ENCODE measurements at places on chromosomes 1 and 21. TPM values are rescaled to one million over a fixed set of nuclear protein-coding genes. Genes with fewer than 3 reads are reported as not detected.

GRCh38 chr21:42621166-42621818, 32.1 kb upstream of the PDE9A start:
- DNase-seq = no peak
- H3K36me3 ChIP-seq = no peaks in the 10 kb centered on the region
- H3K27me3 ChIP-seq = peaks cover 11% of the 10 kb centered on the region
- H3K4me1 ChIP-seq = peaks cover 10% of the 10 kb centered on the region
- no peak overlapping the region for H3K27ac ChIP-seq
- H3K4me3 ChIP-seq = no peak overlapping the region

Gene TTF2
- 5.9 TPM for total RNA-seq

- DNase-seq = no peak
- H3K27ac ChIP-seq = no peak overlapping the region
These were observed 28.1 kb upstream of the RNPC3 start for GRCh38 chr1:103497404-103497803.

- H3K4me3 ChIP-seq = no peak overlapping the region
- no peaks in the 10 kb centered on the region for H3K36me3 ChIP-seq
- peaks cover 19% of the 10 kb centered on the region for H3K4me1 ChIP-seq
- DNase-seq = no peak
- H3K27me3 ChIP-seq = no peaks in the 10 kb centered on the region
These were observed 30.9 kb downstream of the LRRC8B start for GRCh38 chr1:89555550-89555949.

Gene C1orf159
- 5.0 TPM for total RNA-seq

Gene RGS5
- 189 TPM for total RNA-seq

DNA sequence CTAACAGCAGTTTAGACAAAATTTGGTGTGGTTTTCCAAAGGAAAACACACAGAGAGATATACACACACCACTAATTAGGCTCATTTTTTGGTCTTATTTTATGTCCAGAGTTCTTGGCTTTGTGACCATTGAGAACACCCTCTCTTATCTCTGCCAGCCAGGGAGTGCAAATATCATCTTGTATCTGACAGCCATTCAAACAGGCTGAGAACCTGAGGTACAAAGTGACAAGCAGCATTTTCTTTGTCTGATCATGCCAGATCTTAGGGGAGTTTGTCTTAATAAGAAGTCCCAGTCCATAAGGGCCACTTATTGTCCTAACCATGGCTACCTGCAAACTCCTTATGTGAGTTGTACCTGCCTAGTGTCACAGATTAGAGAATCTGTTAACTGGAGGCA, 1165.2 kb downstream of the BRINP3 start:
- no peak for DNase-seq
- H3K4me3 ChIP-seq = no peak overlapping the region
- H3K27me3 ChIP-seq = no peaks in the 10 kb centered on the region
- H3K36me3 ChIP-seq = no peaks in the 10 kb centered on the region
- no peaks in the 10 kb centered on the region for H3K4me1 ChIP-seq

Gene AGBL4
- 0.40 TPM for total RNA-seq

Gene PPP2R5A
- 86.8 TPM for total RNA-seq

DNA sequence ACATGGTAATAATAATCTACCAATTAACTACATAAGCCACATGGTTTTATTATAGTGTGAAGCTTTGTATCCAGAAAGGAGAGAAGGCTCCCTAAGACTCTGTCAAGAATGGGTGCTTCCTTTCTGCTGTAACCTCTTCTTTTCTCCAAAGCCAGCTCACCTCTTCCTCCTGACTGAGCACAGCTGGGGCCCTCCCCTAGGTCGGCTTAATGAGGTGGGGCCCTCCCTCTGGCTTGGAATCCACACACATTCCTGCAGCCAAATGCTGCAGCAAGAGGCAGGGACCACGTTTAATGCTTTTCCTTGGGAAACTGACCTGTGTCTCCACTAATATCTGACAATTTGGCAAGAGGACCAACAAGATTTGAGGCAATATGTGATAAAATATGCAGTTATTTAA, 94.8 kb downstream of the DSCAM start:
- peaks cover 9% of the 10 kb centered on the region for H3K27me3 ChIP-seq
- H3K4me3 ChIP-seq = no peak overlapping the region
- no peak for DNase-seq
- H3K4me1 ChIP-seq = no peaks in the 10 kb centered on the region
- H3K27ac ChIP-seq = no peak overlapping the region
- H3K36me3 ChIP-seq = no peaks in the 10 kb centered on the region

GRCh38 chr21:10464975-10465374, 56.4 kb upstream of the TPTE start:
- no peaks in the 10 kb centered on the region for H3K4me1 ChIP-seq
- no peak for DNase-seq
- H3K36me3 ChIP-seq = no peaks in the 10 kb centered on the region
- H3K27ac ChIP-seq = no peak overlapping the region
- H3K4me3 ChIP-seq = no peak overlapping the region

Gene CELA3B
- total RNA-seq = 2.5 TPM
